ENCODE measurements at places on chromosomes 2 and 18.

DNA sequence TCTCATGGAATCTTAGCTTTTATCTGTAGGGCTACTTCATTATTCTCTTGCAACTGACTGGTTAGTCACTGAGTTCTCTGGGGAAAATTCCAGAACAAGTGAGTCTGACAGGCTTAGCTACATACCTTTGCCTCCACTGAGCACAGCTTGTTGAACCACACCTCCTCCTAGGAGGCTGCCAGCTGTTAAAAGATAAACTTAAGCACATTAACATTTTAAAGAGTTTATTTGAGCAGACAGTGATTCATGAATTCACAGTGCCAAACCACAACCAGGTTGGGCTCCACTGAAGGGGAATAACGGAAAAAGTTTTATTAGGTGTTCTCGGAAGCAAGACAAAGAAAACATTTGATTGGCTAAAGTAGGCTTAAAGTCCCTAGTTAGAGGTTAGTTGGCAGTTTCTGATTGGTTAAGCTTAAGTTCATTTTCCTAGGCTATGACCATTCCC, 12.5 kb upstream of the SLC38A11 start:
- DNase-seq = no peak

DNA sequence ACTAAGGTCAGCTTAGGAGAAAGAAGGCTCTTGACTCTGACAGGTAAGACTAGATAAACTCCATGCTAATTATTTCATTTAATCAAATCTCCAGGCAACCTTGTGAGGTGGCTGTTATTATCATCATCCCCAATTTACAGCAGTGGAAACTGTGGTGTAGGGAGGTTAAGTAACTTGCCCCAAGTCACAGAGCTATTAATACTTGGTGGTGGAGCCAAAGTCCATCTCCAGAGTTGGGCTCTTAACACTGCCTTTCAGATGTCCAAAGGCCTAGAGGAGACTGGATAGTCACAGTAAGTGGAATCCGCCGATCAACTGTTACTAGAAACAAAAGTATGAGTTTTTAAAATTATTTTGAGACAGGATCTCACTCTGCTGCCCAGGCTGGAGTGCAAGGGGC, 46.6 kb upstream of the SP3 start:
- no peak for DNase-seq

- DNase-seq = no peak
These were observed 313.8 kb downstream of the PIK3C3 start for GRCh38 chr18:42268798-42269197.

DNA sequence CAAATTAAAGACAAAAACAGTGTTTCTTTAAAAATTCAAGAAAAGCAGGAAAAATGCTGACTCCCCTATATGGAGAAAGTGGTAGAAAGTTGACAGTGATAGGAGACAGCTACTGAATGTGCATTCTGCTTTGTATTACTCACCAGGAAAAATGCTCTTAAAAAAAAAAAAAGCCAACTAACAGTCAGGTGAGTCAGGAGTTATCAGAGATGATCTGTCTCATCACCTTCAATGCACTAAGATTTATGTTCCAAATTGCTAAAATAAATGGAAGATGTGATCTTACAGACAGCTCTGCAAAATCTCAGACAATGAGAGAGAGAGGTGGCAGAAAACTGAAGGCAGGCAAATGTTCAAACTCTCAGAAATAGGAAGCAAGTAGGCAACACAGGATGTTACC, 47.6 kb upstream of the ZNF521 start:
- DNase-seq = no peak

DNA sequence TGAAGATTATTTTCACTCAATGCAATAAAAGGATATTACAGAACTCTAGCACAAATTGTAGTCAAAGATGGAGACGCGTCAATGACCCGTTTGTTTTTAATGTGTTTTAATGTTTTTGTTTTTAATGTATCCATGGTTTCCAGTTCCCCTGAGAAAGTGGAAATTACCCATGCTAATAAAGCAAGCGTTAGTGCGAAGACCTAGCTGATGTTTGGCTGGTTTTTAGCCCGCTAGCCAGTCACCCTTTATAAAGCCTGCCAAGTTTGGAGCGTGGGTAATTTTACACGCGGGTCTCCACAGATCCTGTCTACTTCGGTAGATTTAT, 430 bp upstream of the CHMP1B start:
- DNase-seq = no peak

DNA sequence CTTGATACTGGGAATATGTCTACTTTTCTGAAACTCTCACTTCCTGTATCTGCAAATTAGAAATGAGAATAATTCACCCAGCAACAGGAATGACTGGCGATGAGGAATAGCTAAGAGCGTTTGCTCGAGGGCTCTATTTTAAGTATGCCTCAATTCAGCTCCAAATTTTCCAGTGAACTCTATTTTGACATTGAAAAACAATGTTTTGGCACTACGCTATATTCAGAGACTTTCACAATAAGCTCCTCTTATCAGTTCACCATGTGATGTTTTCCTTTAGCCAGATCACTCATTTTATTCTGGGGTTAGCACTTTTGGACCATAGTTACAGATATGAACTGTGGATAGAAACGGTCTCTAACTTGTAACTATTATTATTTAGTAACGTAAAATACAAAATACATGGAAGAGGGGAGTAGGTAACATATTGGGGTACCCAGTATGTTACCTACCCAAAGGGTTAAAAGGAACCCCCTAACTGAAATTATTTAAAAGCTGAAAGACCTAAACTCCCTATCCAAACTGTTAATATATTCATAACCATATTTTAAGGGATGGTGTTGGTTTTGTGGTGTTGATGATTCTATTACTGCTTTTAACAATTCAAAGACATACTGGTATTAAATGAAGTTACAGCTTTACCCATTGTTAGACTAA, 28.1 kb downstream of the SLC40A1 start:
- no peak for DNase-seq

- no peak for DNase-seq
These were observed 69.0 kb upstream of the ALPP start for GRCh38 chr2:232309592-232309991.

DNA sequence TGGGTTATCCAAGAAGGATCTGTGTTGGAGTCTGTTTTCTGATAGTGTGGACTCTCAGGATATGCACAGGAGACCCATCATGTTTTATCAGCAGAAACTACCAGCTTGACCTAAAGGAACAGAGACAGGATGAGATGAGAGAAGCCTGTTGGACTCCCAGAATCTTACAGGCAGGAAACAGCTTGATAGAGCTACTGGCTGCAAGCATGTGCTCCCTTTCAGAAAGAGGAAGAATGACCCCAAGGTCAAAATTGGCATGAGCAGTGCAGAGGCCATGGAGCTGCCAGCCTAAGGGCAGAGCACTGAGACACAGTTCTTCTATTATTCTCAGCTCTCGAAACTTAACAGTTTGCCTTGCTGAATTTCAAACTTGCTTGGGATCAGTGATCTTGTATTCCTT, 135.2 kb upstream of the NFATC1 start:
- no peak for DNase-seq

DNA sequence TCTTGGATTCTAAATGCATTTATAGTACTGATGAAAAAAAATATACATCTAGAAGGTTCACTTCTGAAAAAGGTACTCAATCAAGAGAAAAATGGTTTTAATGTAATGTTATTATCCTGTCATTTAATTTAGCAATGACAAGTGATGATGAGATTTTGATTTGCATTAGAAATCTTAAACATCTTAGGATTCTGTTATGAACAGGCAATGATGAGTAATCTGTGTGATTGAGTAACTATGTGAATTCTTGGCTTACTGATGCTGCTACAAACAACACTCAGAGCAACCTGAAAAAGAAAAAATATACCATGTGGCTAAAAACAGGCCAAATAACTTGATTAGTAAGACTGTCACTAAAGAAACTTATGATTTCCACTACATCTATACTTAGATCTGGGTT, 30.1 kb downstream of the RBKS start:
- DNase-seq = no peak

- DNase-seq = no peak
These were observed 181.8 kb downstream of the SNTG2 start for GRCh38 chr2:1132328-1132969.

DNA sequence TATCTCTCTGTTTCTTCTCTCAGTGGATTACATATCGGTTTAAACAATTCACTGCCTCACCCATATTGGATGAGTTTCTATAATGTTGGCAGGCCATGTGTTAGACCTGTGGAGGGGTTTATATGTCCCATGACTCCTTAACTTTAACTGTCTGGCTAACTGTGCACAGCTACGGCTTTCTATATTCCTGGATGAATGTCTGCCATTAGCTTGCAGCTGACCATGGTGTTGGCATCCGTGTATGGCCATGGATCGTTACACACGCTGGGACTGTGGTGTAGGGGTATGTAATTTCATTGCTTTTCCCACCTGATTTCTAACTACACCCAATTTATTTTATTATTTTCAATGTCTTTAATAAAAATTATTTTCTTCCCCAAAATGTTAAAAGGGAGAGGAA, 3.3 kb upstream of the TANC1 start:
- no peak for DNase-seq

GRCh38 chr2:225486236-225486635, 86.7 kb downstream of the NYAP2 start:
- no peak for DNase-seq

DNA sequence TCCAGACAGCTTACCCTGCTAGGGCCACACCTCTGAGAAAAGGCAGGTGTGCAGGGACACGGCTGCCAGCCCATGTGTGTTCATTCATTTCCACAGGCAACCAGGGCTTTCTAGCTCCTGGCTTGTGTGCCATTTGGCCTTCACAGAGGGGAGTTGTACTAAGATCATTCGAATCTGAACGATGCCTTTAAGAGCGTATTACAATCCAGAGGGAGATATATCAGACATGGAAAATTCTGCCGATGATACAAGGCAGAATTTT, 64.2 kb upstream of the OTOF start:
- DNase-seq = no peak

DNA sequence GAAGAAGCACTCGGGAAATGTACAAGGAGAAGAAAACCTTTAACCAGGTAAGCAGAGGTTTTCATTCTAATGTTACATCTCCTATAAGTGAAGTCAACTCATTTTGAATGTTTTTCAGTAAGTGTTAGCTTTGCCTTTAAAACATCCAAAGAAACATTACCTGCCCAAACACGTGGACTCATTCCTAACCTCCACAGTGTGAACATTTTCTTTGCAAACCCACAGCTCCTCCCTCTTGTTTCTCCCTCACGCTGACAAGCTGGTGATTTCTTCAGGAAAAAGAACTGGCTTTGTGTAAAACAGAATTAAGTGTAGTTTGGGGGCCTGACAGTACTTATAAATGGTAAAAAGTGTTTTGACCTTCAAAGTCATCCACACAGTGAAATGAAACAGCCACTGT, 72.5 kb downstream of the MTCL1 start:
- DNase-seq = no peak

DNA sequence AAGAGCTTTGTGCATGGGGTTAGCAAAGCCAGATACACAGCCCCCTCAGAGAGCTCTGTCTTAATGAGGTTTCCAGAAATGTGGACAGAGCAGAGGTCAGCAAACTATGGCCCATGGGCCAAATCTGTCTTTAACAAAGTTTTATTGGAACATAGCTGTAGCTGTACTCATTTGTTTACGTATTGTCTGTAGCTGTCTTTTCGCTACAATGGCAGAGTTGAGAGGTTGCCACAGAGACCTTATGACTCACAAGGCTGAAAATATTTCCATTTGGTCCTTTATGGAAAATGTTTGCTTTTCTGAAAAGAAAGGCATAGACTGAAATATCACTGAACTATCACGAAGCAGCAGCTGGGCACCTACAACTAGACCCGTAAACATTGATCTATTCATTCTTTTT, 841.8 kb downstream of the SLC4A3 start:
- DNase-seq = no peak

- no peak for DNase-seq
These were observed 3.1 kb downstream of the SP140L start for GRCh38 chr2:230329946-230330605.

DNA sequence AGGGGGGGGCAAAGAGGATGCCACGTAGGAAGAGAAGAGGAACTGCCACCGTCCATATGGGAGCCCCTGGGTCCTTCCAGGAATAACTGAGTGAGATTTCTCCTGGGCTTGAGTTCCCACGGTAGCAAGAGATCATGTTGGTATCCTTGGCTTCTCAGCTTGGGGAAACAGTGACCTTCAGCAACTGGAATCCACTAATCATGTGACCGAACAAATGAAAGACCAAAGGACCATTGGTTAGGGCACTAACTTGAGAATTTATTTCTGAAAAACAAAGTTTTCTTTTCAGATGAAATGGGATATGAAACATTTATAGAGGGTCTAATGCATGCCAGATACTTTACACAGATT, 259.4 kb upstream of the ID2 start:
- no peak for DNase-seq

GRCh38 chr2:201579536-201579935, 63.8 kb downstream of the TMEM237 start:
- DNase-seq = no peak

GRCh38 chr18:75912829-75913228, 485.3 kb upstream of the SMIM21 start:
- no peak for DNase-seq

GRCh38 chr2:17232776-17233556, 285.3 kb downstream of the RAD51AP2 start:
- DNase-seq = no peak

GRCh38 chr2:22932288-22932687, 452.7 kb upstream of the KLHL29 start:
- no peak for DNase-seq

- no peak for DNase-seq
These were observed 885 bp upstream of the DSEL start for GRCh38 chr18:67517444-67517765.

GRCh38 chr2:26976237-26976636, 5.8 kb downstream of the MAPRE3 start:
- no peak for DNase-seq

DNA sequence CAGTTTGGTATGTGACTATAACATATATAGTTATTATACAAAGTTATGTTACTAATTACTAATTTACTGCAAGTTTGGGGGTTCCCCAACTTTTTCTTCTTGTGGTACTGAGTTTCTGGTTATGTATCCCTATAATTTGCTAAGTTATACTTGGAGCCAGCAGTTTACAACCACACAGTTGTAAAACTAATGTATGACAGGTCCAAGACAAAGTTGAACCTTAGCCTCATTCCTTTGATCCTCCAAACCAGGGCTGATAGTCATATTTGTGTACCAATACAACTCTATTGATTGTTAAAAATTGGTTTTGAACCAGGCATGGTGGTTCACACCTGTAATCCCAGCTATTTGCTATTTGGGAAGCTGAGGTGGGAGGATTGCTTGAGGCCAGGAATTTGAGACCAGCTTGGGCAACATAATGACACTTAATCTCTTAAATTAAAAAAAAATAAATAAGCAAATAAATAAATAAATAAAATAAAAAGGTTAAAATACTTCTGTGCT, 24.3 kb downstream of the RELCH start:
- no peak for DNase-seq

All from activated CD4-positive, CD25-positive, alpha-beta regulatory T cell treated with anti-CD3 and anti-CD28 coated beads, Interleukin-2, amount 50 U/mL, for 16 hours (primary cell).